ENCODE measurements at places on chromosomes 4 and X.

DNA sequence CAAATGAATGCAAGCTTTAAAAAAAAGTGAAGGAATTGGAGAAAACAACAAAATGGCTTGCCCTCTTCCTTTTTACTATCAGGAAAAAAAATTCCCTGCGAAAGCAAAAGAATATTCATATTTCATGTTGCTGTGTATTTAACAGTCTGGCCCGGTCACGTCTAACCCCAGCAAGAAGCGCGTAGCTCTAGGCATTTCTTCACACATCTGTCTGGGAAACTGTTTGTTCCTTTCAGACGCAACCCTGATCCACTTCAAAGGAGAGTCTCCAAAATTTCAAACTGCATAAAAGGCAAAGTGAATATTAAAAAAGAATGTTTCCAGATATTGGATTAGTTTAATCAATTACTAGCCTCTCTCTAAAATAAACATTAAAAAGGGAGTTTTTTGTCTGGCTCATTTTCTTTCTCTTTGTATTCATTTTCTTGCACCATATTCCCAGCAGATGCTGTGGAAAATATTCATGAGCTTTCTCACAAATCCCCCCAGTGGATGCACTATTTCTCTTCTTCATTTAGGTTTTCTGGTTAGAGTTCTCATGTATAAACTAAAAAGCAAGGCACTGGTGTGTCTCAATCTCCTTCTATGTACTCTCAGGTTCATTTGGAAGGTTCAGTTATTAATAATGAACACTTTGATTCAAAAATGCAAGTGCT lies 145.3 kb downstream of the MID1 start:
- no peak for DNase-seq

DNA sequence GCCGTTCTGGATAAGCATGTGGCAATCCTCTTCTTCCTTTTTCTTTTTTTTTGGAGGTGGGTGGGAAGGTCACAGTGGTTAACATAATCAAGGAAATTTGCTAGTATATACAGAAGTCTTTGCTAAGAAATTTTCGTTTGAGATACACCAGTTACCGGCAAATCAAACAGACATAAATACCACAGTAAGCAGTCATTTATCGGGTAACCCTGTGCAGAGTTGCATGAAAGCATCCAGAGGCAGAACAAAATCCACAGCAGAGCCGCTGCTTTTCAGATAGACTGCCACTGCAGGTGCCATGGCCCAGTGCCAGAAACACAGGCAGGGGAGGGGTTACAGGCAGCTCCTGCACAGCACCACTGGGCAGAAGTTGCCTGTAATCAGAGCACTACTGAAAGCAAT lies 179.1 kb upstream of the MAB21L2 start:
- DNase-seq, result peak; percentile 4

DNA sequence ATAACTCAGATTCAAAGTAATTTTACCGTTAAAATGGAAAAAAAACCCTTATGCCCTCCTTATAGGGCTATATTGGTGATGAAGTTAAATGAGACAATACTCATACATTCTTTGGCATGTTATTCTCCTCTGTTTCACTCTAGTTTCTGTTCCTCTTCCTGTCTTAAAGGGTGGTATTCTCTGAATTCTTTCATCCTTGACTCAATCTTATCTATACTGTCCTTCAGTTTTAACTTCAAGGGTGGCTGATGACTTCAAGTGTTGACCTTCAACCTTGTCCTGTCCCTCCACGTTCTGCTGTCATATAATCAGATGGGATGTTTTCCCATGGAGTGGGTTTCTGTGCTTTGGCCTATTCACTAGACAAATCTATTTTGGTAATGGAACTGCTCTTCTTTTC lies 44.0 kb downstream of the ZNF518B start:
- no peak for DNase-seq

DNA sequence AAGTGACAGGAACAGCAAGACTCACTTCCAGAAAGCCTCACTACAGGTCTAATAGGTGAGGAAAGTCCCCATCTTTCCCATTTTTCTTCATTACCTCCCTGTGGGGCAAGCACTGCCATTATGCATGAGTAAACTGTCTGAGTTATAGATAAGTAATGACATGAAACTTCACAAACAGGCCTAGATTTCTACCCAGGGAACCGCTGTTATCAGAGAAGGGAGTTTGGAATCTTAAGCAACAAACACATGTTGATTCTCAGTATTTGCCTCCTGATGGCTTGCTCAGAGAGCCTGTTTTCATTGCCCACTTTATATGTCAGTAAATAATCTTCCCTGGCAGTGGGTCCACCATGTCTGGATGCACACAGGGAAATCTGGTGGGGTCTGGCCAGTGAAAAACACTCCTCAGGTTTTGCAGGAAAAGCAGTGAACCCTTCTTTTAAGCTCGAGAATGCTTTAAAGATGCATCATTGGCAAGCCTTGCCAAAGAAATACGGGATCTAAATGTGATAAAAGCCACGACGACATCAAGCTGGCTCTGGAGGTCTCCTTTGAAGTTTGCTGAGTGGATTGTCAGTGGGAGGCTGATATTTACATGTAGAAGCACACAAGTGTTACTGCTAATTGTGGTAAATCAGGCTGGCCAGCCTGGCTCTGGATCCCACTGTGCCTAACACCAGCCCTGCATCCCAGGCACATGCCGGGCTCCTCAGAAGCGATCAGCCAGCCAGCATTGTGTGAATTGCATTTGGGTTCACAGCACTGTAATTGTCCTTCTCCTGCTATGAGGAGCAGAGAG lies 25.2 kb downstream of the PDGFRA start:
- no peak for DNase-seq

DNA sequence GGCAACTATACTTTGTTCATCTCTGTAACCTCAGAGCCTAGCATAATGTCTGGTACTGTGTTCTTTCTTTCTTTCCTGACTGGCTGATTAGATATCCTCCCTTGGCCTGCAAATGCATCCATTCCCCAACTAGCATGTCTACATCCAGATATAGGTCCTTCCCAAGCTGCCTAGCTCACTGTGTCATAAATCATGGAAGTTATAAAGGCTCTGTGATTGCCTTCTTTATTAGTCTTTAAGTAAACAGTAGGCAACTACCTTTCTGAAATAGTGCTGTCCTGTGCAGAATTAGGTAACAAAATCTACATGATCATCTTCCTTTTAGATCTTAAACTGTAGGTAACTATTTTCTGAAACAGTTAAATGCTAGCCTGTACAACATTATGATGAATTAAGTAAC lies 224.5 kb downstream of the DLG3 start:
- DNase-seq, result no peak

GRCh38 chrX:135112096-135112729 lies 8.1 kb downstream of the ETDB start:
- DNase-seq, result no peak

DNA sequence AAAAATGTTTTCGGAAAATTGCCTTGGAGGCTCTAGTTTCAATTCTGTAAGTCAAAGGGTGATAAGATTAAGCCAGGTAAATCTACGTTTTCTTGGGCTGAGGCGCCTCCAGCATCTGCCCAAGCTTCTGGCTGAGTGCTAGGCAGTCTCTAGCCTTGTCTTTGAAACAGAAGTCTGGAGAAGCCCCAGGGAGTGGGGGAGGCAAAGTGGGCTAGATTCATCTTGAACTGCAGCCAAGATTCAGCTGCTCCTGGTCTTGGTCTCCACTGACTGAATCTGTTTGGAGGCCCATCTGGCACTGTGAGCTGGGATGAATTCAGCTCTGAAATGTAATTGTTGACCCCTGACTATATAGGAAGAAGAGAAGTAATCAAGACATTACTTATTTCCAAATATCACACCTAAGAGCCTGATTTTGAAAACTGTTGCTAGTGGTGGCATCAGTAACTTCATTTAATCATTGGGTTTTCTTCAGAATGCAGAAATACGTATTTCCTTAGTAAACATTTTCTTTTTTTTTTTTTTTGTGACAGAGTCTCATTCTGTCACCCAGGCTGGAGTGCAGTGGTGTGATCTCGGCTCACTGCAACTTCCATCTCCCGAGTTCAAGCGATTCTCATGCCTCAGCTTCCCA lies 187.3 kb upstream of the LEF1 start:
- DNase-seq, result no peak

DNA sequence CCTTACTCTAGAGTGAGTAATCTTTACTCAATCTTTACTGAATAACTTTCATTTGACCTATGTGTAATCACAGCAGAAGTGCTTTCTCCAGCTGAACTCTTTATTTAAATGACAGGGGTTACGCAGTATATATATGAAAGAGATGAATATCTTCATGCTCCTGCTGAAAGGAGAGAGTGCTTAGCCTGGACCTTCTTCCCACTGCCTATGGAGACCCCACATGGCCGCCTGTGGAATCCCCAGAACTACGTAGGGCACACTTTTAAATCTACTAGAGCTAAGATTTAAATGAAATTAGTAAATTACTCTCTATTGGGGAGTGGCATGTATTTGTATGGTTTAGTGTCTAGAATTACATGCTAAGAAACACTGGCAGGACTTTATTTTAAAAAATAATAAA lies 391.2 kb downstream of the ANKRD50 start:
- DNase-seq, result no peak

GRCh38 chrX:130716781-130717413 lies 186.1 kb downstream of the ENOX2 start:
- DNase-seq, result no peak

GRCh38 chr4:145545031-145545430 lies 63.4 kb downstream of the SMAD1 start:
- no peak for DNase-seq

DNA sequence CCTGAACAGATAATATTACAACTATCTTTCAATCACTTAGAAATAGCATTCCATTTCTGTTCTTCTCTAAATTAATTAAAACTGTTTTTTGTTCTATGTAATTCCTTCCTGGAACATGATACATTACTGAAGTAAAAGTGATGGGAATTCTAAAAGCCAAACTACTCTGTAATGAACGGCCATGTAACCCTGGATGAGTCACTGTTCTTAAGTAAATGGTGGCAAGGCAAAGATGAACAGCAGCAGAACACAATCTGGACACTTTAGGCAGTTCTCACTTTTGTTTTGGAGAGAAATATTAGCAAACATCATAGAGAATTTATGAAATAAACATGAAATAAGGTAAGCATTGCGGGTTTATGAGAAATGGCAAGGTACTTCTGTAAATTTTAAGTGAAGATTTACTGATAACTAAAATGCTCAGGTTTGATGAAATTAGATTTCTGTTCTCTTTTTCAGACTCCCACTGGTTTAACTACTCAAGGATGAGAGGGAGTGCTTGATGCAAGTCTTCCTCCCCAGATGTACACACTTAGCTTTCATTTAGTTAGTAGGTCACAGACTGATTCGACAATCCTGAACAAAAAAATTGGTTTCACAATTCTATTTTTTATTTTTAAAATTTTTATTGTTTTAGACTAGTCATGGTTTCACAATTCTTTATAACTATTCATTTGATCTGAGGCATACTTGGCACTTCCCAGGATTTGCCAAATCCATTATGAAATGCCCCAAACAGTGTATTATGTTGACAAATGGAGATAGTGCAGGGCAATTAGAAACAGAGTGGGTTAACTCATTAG lies 964 bp upstream of the GPR82 start:
- DNase-seq, result no peak

- no peak for DNase-seq
Observed at GRCh38 chr4:123229286-123229685, 167.3 kb upstream of the SPRY1 start.

GRCh38 chr4:110088670-110089069 lies 109.7 kb downstream of the ELOVL6 start:
- no peak for DNase-seq

- no peak for DNase-seq
Observed at GRCh38 chr4:53306729-53307128, 59.1 kb downstream of the SCFD2 start.

DNA sequence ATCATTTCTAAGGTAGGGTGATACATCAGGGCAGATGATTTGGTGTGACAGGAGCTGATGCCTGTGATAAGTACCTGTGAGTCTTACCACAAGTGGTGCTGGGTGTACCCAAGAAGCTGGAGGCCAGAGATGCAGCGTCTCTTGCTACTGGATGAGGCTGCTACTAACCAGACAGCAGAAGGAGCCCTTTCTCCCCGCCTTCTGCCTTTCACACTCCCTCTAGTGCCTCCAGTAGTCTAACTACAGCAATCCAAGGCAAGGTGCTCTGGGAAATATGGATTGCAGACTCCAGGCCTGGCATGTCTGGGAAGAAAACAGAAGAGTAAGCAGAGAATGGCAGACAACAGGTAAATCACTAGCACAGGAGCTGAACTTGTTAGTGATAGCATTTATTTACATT lies 470.8 kb downstream of the NKX6-1 start:
- DNase-seq, result no peak

DNA sequence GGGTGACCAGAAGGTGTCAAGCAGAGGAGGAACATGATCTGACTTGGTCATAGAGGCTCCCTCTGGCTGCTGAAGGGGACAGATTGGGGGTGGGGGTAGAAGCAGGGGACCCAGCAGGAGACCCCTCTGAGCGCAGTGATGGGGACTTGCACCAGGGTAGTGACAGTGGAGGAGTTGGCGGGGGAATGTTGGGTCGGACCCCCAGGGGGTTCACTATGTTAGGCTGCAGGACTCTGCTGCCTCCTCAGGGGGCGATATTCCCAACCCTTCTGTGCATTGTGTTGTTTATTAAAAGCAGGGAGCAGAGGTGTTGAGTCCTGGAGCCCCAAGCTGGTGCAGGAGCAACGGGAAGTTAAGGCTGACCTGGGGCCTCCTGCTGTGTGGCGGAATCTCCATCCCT lies 8.8 kb downstream of the WDR13 start:
- DNase-seq, result no peak

- no peak for DNase-seq
Observed at GRCh38 chrX:93580634-93581033, 92.7 kb downstream of the NAP1L3 start.

GRCh38 chr4:69656653-69657158 lies 3.7 kb upstream of the UGT2A1 start:
- DNase-seq, result no peak

DNA sequence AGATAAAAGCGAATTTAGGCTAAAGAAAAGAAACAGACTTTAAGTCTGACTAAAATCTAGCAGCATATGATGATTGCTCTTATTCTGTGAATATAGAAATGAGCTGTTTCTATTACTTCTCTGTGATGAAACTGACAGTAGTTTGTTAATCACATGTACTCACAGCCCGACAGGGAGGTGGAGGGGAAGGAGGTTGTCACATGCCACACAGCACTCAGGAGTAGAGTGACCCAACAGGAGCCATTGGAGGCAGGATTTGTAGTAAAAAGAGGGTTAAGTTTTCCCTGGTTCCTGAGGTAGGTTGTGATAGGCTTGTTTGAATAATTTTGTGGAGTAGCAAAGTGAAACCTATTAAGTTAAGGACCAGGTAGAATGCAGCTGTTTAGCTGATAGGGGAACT lies 495.9 kb downstream of the CENPC start:
- no peak for DNase-seq

GRCh38 chr4:74675673-74676279 lies 118.5 kb downstream of the BTC start:
- DNase-seq, result peak; percentile 18

- DNase-seq, result no peak
Observed at GRCh38 chr4:8697826-8698225, 105.3 kb downstream of the CPZ start.

GRCh38 chrX:317424-318067 lies 1.1 kb downstream of the GTPBP6 start:
- DNase-seq, result no peak

DNA sequence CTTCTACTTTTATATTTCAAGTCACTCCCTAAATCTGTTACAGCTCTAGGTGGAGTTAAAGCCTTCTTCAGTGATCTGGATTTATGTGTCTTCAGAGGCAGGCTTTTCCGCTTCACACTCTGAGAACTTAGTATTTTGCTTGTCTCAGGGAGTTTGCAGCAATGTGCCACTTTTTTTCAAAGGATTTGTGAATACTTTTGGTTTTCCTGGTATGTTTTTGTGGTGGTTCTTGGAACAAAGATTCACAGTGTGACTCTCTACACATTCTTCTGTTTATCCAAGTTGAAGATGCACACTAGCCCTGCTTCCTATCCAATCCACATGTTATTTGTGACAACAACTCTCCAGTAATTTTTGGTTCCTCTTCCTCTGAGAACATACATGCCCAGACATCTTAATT lies 1253.7 kb downstream of the TECRL start:
- no peak for DNase-seq

Measured in GM12864 (cell line).